RPMI8226 (cell line): ENCODE measurements at places on chromosomes 1 and 21.

GRCh38 chr1:98216304-98216703, 295.5 kb upstream of the DPYD start:
- no peak for DNase-seq

- no peak for DNase-seq
Observed at GRCh38 chr1:45730075-45730779, 20.2 kb downstream of the IPP start.

DNA sequence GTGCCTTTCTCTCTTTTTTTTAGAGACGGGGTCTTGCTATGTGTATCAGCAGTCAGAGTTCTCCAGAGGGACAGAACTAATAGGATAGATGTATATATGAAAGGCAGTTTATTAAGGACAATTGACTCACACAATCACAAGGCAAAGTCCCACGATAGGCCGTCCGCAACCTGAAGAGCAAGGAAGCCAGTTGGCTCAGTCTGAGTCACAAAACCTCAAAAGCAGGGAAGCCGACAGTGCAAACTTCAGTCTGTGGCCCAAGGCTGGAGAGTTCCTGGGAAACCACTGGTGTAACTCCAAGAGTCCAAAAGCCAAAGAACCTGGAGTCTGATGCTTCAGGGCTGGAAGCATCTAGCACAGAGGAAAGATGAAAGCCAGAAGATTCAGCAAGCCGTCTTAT, 16.3 kb upstream of the H3-3A start:
- no peak for DNase-seq

GRCh38 chr21:39555911-39556590, 56.7 kb upstream of the B3GALT5 start:
- DNase-seq: no peak

- DNase-seq: no peak
Observed at GRCh38 chr1:86872086-86872485, 41.8 kb downstream of the SELENOF start.

DNA sequence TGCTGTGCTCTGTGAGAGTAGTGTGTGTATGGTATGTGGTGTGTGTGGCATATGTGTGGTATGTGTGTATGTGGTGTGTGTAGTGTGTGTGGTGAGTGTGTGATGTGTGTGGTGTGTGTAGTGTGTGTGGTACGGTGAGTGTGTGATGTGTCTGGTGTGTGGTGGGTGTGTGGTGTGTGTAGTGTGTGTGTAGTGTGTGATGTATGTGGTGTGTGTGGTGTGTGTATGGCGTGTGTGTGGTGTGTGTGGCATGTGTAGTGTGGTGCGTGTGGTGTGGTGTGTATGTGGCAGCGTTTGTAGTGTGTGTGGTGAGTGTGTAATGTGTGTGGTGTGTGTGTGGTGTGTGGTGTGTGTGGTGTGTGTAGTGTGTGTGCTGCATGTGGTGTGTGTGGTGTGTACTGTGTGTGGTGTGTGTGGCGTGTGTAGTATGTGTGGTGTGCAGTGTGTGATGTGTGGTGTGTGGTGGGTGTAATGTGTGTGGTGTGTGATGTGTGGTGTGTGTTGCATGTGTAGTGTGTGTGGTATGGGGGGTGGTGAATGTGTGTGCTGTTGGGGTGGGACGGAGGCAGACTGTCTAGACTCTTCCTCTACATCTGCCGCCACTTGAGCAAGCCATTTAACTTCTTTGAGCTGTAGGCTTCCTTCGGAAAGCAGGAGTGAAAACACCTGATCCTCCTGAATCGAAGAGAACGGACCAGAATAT, 33.5 kb downstream of the GPA33 start:
- no peak for DNase-seq

GRCh38 chr1:71228742-71229365, 148.0 kb upstream of the ZRANB2 start:
- DNase-seq: no peak

DNA sequence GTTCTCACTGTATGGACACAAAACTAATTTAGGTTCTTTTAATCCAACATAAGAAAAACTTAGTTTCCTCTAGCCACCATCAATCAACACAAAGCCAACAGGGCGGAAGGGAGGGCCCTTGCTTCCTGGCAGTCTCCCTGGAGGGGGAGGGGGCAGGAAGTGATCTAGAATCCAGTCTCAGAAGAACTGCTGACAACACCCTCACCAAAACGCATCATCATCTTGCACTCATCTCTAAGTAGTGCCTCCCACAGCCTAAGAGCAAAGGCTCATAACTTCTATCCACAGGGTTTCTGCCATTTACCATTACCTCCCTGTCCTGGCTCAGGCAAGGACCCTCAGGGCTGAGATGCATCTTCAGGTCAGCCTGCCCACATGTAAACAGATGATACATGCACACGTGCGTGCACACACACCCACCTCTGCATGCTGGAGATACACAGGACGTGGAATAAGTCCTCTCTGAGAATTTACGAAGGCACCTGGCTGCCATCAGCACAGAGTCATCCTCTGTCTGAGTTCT, 20.5 kb downstream of the HIVEP3 start:
- DNase-seq: peak; percentile 51

DNA sequence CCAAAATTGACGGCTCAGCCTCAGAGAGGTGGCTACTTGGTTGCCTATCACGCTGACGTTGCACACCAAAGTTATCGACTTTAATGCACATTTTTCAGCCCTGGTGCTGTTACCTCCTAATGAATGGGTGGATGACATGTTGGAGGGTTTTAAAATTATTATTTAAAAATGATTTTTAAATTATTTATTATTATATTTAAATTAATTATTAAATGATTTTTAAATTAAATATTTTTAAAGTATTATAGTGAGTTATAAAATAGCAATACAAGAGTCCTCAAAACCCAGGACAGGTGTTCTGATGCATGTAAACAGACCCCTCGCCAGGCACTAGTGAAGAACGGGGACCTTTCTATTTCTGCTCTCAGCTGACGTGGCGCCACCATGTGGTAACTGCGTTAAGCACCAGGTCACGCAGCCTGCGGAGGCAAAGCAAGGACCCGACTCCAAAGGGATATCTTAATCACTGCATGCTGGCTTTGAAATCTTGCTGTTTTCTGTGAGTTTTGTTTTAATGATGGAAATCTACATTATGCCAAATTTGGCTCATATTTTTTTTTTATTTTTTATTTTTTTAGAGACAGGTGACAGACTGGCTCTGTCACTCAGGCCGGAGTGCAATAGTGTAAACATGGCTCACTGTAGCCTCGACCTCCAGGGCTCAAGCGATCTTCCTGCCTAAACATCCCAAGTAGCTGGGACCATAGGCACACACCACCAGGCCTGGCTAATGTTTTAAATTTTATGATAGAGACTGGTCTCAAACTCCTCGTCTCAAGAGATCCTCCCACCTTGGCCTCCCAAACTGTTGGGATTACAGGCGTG, 22.6 kb downstream of the CASP9 start:
- peak; percentile 74 for DNase-seq

- DNase-seq: no peak
Observed at GRCh38 chr1:245556057-245556456, 401.3 kb downstream of the KIF26B start.

DNA sequence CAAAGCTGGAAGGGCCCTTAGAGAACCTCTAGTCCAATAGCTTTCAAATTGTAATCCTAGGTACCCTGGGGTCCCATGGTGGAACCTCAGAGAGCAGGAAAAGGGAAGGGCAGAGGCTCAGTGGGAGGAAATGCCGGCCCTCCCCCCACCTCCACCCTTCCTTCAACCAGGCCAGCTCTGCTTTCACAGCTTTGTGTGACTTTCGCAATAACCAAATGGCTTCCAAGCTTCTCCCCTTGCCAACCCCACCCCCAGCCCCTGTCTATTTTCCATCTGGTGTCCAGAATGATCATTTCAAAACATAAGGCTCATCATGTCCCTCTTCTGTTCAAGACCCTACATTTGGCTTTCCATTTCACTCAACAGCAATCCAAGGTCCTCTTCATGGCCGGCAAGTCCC, 74.4 kb downstream of the CD58 start:
- DNase-seq: no peak

DNA sequence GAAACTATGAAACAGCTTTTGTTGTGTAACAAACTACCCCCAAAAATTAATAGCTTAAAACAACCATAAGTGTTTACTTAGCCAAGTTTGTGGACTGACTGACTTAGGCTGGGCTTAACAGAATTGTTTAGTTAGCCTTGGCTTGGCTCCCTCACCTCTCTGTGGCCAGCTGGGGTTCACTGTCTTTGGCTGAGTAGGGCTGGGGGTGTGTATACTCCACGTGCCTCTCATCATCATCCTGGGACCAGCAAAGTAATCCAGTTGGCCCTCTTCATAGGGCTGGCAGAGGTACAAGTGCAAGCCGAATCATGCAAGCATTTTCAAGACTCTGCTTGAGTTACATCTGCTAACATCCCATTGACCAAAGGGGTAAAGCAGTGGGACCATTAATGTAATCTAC, 252.3 kb downstream of the BRINP2 start:
- DNase-seq: no peak

DNA sequence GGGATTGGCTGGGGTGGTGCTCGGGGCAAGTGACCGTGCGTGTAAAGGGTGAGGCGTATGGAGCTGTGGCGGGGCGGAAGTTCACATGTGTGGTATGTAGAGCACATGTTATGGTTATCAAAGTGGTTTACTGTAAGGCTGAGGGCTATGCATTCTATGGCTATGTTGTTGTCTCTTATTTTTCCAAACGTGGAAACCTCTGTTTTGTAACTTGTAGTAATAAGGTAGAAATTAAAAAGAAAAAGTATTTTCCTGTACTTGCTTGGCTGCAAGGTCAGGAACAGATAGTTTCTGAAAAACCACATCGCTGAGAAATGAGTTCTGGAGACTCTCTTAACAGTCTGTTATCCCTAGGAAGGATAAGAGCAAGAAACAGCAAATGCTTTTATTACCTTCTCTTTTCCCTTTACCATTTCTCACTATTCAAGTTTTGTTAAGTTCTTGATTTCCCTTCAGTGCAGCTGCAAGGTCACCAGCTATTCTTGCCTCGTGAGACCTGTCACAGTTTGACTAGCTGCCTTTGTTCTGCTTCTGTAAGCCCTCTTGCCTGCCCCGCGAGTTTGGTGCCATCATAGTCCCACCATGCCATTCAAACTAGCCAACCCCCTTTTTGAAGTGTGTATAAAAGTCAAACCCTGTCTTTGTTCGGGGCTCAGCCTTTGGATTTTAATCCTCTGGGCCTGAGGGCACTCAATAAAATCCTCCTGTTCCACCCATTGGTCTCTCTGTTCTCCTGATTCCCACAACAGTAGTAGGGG, 9.5 kb downstream of the RNU1-2 start:
- peak; percentile 72 for DNase-seq
